Stimulated activated CD4-positive, alpha-beta T cell treated with anti-CD3 and anti-CD28 coated beads, Interleukin-4, amount 100 ng/mL, for 24 hours (primary cell): ENCODE measurements at places on chromosomes 7 and 10.

DNA sequence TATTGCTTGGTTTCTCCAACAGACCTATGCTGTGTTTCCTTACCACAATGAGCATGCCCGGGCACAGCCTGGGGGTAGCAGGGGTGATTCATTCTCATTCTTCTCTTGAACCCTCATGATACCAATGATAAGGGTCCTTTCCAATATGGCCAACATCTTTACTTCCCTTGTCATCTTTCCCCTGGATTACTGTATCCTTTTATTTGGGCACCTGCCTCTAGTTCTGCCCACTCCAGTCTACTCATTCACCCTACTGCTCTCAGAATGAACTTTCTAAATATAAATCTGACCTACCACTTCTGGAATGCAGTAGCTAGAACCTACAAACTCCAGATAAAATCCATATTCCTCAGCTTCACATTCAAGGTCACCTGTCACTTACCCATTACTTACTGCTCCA lies 26.4 kb upstream of the ITPRID1 start:
- DNase-seq: no peak

DNA sequence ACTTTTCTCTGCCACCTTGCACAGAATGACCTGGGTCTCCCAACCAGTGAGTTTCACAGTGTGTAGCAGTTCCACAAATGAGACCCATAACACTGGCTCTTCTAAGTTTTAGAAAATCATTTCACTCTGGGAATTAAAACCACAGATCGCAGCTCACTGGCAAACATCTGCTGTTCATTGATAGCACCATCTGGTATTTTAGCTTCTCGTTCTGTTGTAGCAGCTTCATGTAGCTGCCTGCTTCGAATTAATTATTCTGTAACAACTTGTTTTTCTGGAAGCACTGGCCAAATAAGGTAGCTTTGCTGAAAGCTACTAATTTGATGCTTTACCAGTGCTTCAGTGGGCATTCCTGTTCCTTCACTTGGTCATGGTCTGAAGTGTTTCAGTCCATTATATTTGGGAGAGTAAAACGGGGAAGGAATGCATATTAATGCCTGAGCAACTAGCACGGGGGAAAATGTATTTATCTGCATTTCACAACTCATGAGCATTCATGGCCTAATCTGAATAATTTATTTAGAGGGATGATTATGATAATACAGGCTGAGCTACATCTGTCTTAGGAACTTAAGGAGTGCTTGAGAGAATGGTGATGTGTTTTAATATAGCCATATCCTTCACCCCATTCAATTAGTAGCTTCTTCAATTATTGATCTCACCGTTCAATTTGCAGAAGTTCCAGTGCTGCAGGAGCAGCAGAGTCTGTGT lies 447.4 kb downstream of the XPNPEP1 start:
- no peak for DNase-seq

- DNase-seq: no peak
Measured at GRCh38 chr7:86600506-86601290, 43.0 kb upstream of the GRM3 start.

DNA sequence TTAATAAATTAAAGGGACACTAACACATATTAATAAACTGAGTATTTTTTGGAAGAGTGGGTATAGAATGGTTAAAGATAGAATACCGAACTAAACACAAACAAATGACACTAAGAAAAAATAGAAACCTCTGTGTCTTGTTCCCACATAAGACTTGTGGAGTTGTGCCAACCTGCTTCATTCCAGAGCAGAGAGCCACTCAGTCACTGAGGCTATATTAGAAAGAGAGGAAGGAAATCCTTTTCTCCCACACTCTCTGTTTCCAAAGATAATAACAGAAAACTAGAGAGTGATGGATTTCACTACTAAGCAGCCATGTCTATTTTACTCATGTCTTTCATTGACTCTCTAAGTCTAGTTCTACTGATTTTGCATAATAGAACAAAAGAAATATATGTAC lies 26.0 kb downstream of the CTNNA3 start:
- DNase-seq: no peak

GRCh38 chr7:9453521-9453920 lies 1020.1 kb downstream of the NXPH1 start:
- no peak for DNase-seq

- DNase-seq: no peak
Measured at GRCh38 chr10:103124420-103125096, 68.5 kb downstream of the NT5C2 start.

GRCh38 chr7:47458057-47458456 lies 123.9 kb downstream of the TNS3 start:
- DNase-seq: no peak

GRCh38 chr10:79176052-79176501 lies 107.3 kb downstream of the ZMIZ1 start:
- DNase-seq: no peak

DNA sequence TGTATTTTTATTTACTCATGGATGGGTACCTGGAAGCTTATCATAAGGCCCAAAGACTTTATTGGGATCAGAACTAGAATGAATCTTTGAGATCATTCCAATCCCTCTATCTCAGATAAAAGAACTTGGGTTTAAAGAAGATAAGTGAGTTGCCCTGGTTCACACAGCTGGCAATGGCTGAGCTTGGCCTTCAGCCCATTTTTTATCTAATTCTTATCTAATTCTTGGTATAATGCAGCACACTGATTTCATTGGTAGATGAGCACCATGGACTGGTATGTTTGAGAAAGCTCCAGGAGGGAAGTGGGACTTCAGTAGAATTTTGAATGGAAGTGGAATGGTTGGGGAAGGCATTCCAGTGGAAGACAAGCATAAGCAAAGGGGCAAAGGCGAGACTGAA lies 558.9 kb downstream of the REEP3 start:
- DNase-seq: no peak

DNA sequence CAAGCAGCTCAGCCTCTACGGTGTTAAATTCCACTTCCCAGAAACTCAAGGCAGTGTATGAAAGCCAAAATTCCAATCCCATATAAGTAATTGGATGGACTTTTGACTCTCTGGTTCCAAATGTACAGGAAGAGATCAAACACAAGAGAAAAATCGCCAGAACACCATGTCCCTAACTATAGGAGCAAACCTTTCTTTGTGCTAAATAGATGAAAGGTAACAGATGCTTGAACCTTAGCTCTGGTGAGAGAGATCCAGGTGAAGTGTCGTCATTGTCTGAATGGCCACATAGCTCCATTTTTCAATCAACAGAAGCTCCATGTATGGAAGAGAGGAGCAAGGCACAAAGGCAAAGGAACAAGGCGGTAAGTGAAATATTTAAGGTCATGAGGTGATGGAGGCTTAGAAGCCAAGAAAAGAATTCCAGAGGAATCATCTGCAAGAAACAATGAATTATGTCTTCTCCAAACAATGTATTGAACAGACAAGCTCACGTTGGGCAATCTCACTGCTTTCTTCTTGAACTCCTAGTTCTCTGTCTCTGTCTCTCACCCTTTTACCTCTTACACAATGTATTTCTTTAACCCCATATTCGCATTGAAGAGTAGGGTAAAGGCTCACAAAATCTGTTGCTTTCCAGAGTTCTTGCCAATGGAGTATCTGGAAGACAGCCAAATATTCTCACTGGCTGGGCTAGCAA lies 585.1 kb downstream of the GATA3 start:
- DNase-seq: no peak

DNA sequence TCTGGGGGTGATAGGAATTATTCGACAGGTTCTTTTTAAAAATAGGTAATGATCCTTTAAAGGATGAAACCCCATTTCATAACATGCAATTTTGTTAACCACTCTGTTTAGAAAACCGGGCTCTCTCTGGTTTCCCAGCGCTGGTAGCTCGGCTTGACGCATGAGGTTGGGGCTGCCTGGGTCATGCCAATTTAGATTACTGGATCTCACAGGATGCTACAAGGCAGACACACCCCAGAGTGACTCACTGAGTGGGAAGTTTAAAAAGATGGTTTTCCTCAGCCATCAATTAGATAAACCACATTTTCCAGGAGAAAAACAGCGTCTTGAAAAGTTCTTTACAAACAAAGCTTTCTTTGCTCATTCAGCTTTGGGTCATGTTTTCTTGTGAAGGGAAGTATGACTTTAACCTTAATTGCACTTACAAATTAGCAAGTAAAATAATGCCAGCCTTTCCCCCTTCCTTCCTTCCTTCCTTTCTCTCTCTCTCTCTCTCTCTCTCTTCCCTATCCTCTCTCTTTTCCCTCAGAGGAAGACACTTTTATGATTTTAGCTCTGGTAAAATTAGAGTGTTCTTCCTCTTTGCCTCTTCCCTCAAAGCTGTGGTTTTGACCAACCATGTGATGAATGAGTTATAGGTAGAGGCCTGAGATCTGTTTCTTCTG lies 99.8 kb downstream of the EPDR1 start:
- DNase-seq: no peak

GRCh38 chr7:1691601-1692514 lies 21.8 kb downstream of the ELFN1 start:
- DNase-seq: no peak

- DNase-seq: no peak
Measured at GRCh38 chr7:73719806-73720169, 319 bp upstream of the STX1A start.
